ENCODE measurements at places on chromosomes 1 and 21.
A peak's percentile ranks its signal among the peaks of the same experiment; 100 is the strongest.

- peak; percentile 57 for DNase-seq
These were observed 27.5 kb upstream of the SLC30A1 start for GRCh38 chr1:211606332-211606913.

GRCh38 chr1:39378377-39378776 is 113.1 kb upstream of the BMP8A start:
- DNase-seq, result no peak

DNA sequence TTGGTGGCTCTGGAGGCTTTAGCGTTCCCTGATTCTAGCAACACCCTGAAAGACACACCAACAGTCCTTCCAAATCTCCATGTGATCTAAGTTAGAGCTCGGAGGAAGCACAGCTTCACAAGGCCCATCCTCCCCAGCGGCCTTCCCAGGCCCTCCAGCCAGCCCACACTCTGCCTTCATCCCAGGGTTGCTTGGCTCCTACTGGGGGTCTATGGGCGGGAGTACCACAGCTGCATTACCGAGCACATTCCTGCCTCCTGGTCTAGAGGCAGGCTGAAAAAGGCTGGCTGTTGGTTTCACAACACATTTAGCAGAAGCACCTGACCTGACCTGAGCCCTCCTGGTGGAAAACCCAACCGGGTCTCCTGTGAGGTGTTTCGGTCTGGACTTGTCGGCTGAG is 54.7 kb upstream of the TRIM67 start:
- DNase-seq, result no peak

GRCh38 chr1:204417074-204417997 is 5.7 kb upstream of the PPP1R15B start:
- DNase-seq, result peak; percentile 74

DNA sequence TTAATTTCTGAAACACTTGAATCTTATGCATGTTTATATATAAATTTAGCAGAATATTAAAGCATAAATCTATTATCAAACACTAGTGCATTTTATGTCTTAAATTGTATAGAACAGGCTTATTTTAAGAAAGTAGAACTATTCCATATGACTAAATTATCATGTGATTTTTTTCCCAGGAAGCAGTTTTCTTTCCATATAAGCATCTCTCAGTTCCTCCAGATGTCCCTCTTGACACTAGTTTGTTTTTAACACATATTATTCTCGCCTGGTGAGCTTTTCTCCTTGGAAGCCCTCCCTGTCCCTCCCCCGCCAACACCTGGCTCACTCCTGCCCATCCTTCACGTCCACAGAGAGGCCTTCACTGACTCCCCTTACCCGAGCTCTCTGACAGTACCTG is 48.3 kb upstream of the BCAR3 start:
- DNase-seq, result no peak

DNA sequence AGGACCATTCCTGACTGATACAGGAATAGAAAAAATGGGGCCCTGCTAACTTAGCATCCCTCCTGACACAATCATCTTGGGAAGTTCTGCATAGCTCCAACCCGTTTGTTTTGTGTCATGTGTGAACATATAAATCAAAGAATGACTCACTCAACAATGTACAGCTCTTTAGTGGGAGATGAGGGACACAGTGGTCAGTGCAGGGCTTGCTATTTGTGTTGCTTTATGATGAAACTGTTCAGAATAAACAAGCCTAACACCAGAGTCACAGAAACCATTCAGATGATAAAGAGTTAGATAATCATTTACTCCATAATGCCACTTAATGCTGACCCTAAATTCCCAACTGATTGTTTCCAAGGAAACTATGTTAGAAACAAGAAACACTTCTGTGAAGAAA is 154.2 kb upstream of the ZNHIT6 start:
- DNase-seq, result no peak

DNA sequence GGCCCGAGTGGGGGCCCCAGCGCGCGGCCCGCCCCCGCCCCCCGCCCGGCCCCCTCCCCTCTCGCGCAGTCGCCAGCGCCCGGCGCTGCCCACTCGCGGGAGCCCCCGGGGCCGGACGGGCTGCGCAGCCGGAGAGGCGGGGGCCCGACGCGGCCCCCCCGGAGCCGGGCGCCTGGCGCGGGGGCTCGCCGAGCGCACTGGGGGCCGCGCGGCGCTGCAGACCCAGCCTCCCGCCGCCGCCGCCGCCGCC is 146 bp upstream of the ZNF362 start:
- DNase-seq, result no peak

DNA sequence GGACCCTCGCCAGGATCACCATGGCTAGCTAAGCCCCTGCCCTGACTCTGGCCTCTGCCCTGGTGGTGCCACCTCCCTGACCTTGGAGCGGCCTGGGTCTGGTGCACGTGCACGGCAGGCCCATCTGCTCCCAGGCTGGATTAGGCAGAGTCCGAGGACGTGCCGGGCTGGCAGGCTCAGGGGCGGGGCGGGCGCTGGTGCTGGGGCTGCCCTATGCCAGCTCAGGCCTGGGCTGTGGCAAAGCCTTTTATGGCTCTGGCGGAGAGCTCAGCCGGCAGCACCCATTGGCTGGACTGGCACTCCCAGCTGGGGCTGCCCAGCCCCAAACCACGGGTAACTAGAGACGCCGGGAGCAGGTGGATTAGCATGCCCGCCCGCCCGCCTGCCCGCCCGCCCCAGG is 17.1 kb upstream of the EDN2 start:
- no peak for DNase-seq

DNA sequence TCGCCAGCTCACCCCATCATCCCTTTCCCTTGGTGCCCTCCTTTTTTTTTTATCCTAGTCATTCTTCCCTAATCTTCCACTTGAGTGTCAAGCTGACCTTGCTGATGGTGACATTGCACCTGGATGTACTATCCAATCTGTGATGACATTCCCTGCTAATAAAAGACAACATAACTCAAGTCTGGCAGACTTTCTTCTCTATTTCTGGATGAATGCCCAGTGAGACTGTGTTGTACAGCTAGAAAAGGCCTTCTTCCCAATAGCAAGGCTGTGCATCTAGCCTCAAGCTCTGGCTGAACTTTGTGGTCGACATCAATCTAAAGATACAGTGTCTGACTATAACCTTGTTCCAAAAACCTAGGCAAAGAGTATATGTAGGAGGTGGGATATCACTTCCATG is 6.4 kb downstream of the IL24 start:
- DNase-seq, result no peak

DNA sequence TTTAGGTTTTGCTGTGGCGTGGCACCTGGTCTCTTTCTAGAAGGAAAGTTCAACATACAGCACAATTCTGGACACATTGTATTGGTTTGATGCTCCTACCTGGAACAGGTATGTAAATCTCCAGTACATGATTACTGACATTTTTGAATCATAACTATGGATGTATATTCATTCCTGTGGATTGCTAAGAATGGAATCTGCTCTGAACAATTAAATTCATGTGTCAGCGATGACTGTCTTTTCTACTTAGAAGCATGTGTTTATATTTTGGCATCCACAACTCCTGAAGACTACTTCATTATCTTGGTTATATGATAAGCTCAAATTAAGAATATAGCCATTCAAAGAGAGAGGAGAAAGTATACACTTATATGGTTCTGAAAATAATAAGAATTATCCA is 291.8 kb downstream of the CHRM3 start:
- no peak for DNase-seq
